ENCODE measurements at places on chromosomes 1 and 21.
A peak's percentile ranks its signal among the peaks of the same experiment; 100 is the strongest.

- DNase-seq: no peak
Measured at GRCh38 chr1:226829105-226829504, 41.3 kb upstream of the PSEN2 start.

GRCh38 chr21:24941316-24942185 is 665.7 kb downstream of the MRPL39 start:
- no peak for DNase-seq

- DNase-seq: no peak
Measured at GRCh38 chr1:177998696-177999631, 29.1 kb upstream of the SEC16B start.

DNA sequence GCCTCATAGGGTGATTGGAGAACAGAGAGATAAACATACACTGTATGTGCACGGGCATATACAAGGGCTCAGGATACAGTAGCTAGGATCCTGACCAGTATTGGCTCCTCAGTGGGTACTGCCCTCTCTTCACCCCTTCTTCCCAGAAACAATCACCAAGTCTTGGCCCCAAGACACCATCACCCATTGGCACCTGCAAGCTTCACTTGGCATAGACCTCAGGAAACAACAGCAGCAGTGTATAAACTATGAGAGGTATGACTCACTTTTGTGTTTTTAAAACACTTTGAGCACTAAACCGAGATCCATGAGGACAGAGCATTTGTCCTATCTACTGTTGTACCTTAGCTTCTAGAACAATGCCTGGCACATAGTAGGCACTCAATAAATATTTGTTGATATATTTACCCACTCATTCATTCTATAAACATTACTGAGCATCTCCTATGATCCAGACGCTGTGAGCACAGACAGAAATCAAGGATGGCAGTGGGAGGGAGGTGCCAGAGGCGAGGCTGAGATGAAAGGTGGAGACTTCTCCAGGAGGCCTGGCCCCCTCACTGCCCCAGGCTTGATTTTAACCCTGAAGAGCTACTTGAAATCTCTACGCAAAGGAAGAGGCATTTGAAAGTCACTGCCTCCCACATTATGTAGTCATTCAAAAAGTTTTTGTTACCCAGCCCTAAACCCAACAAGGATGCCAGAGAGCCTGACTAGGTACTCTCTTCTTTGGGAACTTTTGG is 95.2 kb downstream of the CAMK2N1 start:
- DNase-seq: no peak

- no peak for DNase-seq
Measured at GRCh38 chr1:184296466-184297243, 90.2 kb upstream of the C1orf21 start.

DNA sequence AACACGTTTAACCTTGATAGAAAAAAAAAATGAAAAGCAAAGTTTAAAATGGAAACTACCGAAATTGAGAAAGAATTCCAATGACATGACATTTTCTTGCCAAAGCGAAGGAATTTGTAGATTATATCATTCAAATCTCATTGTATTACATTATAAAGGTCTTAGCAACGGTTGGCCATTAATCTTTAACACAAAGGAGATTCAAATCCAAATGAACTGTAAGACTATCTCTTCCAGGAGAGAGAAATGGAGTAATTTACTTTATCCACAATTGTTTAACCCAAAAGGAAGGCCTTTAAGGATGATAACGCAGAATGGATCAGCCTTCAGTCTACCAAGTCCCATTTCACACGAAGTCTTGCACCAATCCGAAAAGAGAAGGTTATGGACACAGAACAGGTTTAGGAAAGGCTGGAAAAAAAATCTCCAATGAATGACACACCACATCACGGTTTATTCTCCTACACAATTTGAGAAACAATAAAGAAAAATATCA is 1.5 kb downstream of the ENAH start:
- no peak for DNase-seq

GRCh38 chr1:220487297-220487820 is 40.6 kb upstream of the MARK1 start:
- DNase-seq: no peak

DNA sequence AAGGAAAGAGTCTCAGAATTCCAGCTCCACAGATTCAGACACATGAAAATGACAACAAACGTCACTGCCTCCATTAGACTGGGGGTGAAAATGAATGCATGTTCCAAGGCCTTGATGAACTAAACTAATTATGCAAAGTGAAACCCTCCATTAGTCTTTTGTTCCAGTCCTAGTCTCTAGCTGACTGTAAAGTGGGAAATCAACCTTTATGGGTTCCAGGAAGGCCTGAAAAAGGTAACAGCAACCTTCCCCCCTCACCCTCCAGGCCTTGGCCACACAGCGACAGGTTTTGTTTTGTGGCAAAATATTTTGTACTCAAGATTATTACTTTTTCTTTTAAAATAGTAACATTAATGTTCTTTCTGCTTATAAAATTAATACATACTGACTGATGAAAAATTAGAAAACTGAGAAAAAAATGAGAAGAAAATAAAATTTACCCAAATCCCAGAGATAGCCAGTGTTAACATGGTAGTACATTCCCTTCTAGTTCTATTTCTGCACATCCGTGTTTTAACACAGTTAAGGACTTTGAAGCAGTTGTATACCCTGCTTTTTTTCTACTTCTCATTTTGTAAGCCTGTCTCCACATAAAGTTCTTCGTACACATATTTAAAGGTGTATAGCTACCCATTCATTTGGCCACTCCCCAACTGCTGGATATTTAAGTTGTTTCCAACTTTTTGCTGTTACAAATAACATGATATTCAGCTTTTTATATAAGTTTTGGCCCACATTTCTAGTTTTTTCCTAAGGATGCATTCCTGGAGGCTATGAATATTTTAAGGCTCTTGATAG is 60.9 kb downstream of the CD2 start:
- DNase-seq: no peak

DNA sequence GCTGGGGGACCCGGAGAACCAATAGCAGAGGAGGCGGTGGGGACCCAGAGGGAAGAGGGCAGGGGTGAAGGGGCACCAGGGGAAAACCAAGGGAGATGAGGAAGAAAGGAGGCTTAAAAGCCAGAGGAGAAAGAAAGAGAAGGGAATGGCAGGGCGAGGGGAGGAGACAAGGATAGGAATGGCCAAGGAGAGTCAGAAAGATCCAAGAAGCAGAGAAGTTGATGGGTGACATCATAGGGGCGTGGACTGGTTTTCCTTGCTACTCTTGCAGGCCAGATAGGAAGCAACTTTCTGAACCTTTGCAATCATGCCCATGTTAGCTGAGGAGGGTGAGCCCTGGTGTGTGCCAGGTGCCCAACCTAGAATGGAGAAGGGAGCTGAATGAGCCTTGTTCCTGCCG is 5.4 kb downstream of the NPR1 start:
- no peak for DNase-seq

GRCh38 chr1:39899611-39900538 is 1.8 kb downstream of the MYCL start:
- DNase-seq: no peak

- DNase-seq: no peak
Measured at GRCh38 chr21:27564684-27565301, 597.9 kb upstream of the ADAMTS5 start.

DNA sequence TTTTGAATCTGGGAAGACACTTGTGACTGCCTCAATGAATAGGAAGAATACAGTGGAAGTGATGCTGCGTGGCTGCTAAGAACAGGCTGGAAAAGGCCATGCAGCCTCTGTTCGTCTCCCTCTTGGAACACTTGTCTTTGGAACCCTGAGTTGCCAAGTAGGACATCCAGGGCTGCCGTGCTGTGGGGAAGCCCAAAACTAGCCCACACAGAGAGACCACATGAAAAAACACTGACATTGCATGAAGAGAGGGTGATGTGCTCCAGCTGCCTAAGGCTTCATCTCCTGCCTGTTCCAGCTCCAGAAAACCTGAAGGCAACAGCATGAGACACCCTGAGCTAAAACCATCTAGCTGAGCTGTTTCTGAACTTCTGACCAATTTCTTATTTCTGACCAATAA is 61.1 kb upstream of the GNG4 start:
- no peak for DNase-seq

GRCh38 chr1:78607334-78607927 is 12.8 kb upstream of the IFI44L start:
- DNase-seq: no peak

DNA sequence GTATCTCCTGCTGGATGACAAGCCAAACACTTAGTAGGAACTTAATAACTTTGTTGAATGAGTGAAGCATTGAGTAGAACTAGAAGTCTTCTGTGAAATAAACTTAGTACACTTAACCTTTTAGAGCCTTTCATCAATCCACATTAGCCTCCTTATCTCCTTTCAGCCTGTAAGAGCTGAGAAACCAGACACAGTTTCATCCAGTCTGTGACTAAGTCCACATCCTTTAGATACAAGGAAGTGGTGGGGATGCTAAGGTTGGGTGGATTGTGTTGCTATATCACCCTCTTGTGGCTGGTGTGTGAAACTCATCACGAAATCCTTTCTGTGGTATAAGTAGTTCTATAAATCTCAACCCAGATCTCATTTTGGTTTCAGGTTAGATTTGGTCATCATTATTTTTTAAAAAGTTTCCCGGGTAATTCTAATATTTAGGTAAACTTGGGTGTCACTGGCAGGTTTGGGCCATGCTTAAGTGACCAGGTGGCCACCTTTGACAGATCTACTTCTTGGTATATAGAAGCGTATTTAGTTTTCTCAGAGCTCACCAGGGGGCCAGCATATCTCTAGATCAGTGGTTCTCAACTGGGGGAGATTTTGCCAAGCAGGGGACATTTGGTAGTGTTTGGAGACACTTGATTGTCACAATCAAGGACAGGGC is 27.8 kb upstream of the CD84 start:
- peak; percentile 45 for DNase-seq

- DNase-seq: no peak
Measured at GRCh38 chr1:3262681-3263286, 191.7 kb upstream of the ARHGEF16 start.

DNA sequence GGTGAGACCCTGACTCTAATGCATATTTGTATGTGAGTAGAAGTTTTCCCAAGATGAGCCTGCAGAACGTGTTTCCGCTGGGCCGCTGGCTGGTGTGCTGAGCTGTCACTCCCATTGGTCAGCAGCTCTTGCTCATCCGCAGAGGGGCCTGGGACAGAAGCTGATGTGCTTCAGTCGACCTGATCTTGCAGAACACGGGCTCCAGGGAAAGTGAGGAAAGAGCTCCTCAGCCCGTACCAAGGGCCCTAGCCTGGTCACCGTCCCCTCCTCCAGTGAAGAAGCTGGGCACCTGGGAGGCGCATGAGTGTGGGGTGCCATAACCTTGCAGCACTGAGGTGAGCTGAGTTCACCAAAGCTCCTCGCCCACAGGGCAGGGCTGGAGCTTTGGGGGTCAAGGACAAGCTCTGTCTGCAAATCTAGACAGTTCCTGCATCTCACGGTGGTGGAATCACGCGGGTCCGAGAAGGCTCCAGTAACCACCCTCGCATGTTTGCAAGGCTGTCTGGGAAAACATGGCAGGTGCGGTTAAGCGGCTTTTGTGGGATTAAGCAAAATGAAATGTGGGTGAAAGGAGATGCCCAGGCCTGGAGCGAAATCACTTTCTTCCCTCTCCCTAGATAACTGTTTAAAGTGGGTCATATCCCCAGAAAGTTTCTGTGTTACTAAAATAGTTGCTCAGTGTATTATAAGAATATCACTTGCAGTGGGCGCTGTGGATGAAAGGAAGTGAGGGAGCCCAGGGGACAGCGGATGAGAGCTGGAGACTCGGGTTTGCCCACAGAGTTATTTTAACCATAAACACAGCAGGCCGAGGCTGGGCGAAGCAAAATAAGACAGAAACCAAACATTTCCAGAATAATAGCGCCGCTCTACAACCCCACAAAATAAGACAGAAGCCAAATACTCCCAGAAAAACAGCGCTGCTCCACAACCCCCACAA is 33.1 kb upstream of the LRRC3 start:
- no peak for DNase-seq

DNA sequence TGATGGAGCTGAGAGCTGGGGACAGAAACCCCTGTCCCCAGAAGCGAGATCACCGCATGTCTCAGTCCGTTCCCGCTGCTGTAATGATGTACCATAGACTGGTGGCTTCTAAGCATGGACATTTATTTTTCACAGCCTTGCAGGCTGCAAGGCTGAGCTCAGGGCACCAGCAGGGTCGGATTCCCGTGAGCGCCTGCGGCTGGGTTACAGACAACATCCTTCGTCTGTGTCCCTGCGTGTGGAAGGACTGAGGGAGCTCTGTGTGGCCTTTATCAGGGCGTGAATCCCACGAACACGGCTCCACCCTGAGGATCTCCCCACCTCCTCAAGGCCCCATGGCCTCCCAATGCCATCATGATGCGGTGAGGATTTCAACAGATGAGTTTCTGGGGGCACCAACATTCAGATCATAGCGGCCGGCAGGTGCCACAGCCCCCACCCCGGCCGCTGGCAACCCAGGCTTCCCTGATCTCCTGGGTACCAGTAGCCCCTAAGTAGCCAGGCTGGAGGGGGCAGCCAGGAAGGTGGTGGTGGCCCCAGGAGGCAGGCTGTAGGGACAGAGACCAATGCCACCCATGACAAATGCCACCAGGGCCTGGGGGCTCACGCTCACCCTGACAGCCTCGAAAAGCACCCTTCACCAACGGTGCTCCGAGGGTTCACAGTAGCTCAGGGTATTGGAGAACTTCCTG is 104.4 kb downstream of the CRYAA start:
- DNase-seq: no peak

DNA sequence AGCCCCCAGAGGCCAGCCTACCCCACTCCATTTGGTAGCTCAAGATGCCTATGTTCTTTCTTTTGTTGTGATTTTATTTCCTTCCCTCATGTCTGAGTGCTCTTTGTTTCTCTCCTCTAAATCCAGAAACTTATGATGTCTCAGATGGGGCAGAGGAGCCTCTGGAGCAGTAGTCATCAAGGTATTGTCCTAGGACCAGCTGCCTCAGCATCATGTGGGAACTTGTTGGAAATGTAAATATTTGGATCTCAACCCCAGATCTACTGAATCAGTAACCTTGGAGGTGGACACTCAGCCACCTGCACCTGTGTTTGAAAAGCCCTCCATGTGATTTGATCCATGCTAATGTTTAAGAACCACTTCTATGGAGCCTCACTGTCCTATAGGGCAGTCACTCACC is 593.1 kb upstream of the PLXNA2 start:
- DNase-seq: no peak

GRCh38 chr1:19311503-19311930 is 427 bp downstream of the AKR7A2 start:
- DNase-seq: no peak

DNA sequence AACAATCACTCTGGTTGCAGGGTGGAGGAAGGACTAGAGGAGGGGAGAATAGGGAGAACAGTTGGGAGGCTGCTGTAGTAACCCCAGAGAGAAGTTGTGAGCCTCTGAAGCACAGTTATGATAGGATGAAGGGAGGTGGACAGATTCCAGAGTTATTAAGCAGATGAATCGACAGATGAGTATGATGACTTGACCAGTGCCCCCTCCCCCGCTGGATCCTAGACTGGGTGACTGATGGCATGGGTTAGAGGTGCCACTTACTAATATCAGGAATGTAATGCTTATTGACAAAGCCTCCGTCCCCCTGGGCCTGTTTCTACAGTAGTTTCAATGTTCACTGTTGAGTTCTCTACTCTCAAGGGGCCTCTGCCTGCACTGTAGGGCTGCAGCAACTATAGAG is 14.0 kb upstream of the TIPRL start:
- DNase-seq: no peak

- no peak for DNase-seq
Measured at GRCh38 chr1:27602462-27603308, 1.3 kb downstream of the AHDC1 start.

GRCh38 chr1:176244851-176245250 is 37.8 kb upstream of the COP1 start:
- no peak for DNase-seq
